ENCODE measurements at places on chromosomes 11 and 22.

DNA sequence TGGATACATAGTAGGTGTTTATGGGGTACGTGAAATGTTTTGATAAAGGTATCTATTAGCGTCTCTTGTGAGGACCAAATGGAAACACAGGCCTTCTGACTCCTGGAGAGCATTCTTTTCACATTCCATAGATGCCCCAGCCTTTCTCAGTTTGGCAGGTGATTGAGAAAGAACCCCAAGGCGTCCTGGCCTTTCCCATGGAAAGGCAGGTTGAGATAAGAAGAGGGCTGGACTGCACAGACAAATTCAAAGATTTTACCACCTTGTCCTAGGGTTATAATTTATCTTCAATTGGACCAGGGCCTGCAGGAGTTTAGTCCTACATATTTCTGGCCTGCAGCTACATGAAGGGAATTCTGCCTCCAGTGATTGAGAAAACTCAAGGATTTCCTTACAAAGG lies 661 bp upstream of the OLFML1 start:
- no peak for DNase-seq

DNA sequence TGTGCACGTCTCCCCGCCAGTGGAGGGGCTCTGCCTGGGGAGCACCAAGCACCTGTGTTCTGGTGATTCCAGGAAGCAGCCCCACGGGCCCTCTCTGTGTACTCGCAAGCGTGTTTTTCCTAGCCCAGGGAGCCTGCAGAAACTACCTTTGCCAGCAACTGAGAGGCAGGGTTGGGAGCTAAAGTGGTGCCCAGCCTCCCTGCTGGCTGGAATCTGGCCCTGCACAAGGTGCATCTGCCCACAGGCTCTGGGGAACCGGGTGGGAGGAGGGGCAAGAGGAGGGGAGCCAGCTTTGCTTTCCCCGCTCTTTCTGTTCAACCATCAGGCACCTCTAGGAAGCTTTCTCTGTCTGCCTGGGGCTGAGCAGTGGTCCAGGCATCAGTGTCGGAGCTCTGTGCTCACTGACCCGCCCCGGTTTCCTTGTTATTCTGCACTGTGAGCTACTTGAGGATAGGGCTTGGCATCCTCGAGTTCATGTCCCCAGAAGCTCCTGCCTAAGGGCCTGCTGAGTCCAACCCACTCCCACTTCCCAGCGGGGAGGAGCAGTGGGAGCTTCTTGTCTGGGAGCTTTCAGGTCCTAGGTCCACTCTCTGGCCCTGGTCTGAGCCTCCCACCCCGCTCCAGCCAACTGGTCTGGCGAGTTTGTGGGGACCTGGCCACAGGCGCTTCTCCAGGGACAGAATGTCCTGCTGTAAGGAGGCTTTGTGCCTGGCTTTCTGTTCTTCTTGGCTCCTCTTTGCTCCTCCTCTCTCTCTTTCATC lies 14.9 kb downstream of the DAGLA start:
- no peak for DNase-seq

- no peak for DNase-seq
Measured at GRCh38 chr22:50586416-50586815, 3.8 kb upstream of the CHKB start.

DNA sequence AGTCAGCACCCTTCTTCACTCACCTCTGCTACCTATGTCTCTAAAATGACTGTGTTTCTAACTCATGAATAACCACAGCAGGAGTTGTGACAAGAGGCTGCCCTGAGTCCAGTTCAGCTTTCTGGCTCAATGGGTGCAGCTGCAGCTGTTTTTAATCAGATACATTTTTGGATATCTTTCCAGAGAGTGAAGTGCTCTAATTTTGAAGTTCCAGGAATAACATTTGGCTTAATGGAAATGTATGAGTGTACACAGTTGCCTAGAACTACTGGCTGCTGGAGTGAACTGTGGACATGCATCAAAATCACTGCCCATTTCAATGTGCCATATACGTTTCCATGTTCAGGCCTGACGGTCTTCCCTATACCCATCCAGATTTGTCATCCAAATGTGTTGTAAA lies 769.5 kb upstream of the ANO3 start:
- DNase-seq: no peak

DNA sequence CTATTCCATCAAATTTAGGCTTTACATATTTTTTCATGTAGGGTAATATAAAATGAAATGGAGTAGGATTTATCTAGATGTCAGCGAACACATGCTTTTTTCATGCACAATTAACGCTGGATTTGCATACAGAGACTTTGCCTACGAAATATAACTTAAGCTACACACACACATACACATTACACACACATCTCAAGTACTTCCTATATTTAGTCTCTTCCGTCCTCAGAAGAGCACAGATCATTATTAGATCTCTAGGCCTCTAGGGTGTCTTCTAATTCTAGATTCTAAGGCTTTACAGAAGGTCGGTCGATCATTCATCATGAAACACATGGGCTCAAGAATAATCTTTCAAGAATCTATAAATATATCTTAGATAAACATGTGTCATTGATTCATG lies 3.8 kb upstream of the MS4A13 start:
- no peak for DNase-seq

DNA sequence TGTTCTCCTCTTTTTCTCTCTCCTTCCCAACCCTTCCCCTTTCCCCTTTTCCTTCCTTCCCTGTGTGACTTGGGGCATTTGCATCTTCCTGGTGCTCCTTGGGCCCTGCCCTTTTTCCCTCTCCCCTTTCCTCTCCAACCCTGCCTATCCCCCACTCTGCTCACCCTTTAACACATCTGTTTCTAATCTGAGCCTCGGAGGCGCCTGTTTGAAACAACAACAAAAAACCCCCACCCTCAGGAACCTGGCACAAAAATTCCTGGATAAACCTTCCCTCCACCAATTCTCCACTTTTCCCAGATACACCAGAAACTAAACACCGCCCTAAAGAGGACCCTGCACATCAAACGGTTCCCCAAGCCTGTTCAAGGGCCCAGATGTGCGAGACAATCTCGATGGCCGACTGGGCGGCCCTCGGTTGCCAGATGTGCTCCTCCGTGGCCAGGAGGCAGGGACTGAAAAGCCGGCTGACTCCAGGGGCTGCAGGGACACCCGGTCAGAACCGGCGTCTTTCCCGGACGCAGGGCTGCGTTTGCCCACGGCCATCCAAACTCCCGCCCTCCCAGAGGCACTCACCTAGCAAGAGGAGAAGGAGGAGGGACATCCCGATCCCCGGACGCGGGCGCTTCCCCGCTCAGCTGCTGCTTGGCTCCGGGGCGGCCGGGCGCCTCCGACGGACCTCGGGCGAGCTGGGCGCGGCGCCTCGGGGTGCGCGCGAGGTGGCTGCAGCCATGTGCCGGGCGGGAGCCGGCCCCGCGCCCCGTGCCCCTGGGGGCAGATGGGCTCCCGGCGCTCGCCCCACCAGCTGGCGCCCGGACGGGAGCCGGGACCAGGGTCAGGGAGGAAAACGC lies 486 bp downstream of the CLMP start:
- DNase-seq: no peak

DNA sequence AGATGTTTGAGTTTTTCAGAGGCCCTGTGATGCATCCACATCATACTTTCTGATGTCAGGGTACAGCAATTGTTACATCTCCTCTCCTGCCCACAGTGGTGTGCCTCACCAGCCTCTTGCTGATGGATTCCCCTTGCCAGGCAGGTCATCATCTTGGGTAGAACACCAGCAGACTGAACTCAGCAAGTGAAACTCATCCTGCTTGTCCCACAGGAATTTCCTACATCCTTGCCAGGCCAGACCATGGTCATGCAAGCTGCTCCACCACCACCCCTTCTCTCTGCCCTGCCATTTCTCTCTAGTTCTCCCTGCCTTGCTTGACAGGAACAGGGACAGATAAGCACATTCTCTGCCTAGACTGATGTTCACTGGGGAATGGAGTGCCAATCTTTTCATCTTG lies 85.9 kb downstream of the PAX6 start:
- DNase-seq: no peak

- DNase-seq: no peak
Measured at GRCh38 chr22:46180370-46181137, 30.2 kb downstream of the PPARA start.

DNA sequence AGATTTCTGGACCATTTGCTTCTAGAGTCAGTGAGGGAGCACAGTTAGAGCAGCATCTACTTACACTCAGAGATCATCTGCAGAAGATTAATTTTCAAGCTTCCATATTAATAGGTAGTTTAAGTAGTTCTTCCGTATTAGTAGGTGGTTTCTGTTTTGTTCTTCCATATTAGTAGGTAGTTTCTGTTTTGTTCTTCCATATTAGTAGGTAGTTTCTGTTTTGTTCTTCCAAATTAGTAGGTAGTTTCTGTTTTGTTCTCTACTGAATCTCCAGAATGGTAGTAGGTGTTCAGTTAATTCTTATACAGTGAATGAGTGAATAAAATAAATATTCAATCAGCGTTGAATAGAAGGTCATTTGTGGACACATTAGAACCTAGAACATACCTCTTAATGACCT lies 175.7 kb downstream of the TMEM135 start:
- no peak for DNase-seq

GRCh38 chr11:31957674-31958073 lies 133.2 kb upstream of the RCN1 start:
- DNase-seq: no peak

DNA sequence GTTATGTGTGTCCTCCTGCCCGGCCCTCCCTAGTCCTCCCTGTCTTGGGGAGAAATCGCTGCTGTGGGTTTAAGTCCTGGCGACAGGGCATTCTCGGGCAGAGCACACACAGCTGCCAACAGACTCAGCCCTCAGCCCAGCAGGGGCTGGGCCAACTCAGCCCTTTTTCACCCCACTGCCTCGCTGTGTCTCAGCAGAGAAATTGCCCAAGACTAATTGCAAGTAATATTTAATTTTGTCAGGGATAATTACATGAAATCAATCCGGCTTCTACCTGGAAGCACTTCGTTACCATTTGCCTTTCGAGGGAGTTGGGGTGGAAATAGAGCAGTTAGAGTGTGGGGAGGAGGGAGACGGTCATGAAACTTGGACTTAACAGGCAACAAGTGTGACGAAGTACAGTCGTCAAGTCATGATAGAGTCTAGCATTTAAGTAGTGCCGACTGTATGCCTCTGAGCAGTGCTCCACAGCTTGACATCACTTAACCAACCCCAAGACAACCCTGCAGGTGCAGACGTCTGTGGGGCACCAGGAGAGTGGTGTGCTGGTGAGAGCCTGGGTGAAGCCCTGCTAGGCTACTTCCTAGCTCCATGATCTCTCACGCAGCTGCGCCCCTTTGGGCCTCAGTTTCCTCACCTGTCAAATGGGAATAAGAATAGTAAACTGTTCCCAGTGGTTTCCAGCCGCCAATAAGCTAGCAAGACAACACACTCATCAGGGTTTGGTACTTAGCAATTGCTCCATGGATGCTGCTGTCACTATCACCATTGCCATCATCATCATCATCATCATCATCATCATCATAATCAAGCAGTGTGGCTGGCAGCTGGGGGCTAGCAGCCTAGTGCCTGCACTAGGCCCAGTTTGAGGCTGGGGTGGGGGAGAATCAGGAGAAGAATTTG lies 29.2 kb downstream of the MN1 start:
- DNase-seq: no peak

DNA sequence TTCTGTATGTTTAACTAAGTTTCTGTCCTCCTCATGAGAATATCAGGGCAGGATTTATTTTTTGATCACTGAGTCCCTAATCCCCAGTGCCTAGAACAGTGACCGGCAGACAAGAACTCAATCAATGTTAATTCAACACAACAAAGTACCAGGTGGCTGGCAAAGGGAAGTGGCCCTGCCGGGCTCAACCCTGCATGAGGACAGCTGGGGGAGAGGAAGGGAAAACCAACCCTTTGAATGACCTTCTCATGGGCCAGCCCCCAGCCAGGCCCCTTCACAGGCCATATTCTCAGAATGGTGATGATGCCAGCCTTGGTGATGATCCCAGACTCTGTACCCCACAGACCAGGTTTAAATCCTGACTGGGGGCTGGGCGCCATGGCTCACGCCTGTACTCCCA lies 1.4 kb upstream of the MFNG start:
- no peak for DNase-seq

DNA sequence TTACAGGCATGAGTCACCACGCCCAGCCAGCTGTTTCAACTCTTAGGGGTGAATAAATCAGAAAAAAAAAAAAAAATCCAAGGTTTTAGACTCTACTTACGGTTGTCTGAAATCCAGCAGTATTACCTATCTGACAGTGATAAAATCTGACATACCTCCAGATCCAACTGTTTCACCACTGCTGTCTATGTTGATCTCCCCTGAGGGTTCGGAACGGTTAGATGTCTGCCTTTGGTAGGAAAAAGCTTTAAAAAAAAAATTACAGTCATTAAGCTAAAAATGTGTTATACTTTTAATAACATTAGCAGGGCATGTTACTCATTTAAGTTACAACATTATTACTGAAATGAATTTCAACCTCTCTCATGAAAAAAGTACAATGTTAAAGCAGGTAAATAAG lies 21.1 kb downstream of the NCAPD3 start:
- no peak for DNase-seq

- DNase-seq: no peak
Measured at GRCh38 chr11:59573216-59573615, 42.4 kb downstream of the OSBP start.
